ENCODE measurements at places on chromosomes 6 and 20.

DNA sequence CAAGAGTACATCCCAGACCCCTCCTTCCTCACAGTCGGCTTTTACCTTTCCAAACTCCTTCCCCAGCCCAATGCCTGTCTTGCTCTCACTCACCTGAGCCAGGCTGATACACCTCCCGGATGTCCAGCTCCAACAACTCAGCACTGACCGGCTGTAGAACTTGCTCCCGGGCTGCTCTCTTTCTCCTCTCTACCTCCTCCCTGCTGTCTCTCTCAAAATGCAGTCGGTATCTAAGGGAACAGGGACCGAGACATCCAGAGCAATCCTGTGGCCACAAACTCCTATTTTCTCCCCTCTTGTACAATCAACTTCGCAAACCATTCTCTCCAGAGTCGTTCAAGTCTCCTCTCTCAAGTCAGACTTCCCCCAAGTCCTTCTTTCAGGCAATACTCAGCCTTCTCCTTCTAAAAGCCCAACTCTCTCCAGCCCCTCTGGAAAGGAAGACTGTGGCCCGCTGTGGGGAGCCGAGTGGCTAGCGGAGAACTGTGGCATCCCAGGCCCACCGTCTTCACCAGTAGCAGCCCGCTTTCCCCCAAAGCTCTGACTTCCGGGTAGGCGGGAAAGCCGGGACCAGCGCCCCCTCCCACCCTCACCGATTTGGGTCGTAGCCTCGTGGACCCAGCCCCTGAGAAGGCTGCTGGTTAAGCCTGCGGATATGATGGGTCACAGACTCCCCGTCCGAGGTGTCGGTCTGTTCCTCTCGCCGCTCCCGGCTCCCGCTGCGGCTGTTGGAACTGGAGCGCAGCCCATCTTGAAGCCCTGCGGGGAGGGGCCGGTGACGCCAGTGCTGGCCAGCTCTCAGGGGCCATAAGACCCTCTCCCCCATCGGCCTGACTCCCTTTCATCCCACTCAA, 1.1 kb downstream of the GNL1 start:
- DNase-seq, result peak; percentile 69

- DNase-seq, result no peak
Measured at GRCh38 chr20:9582137-9582536, 67.7 kb downstream of the LAMP5 start.

DNA sequence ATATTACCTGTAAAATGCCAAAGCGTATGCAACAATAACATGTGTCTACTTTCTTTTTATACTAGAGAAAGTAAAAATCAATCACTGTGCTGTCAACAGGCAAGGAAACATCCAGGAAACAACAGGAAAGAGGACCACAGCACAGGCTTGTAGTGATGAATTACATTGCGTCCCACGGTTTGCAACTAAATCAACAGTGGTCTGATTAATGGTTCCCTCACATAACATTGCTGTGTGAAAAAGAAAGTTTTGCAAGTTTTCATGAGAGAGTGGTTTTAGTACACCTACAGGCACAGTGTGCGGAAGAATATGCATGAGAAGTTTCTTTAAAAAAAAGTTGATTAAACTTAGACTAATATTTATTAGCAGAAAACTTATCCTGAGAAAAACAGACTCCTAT, 329.5 kb upstream of the HSF2 start:
- no peak for DNase-seq

- DNase-seq, result peak; percentile 69
Measured at GRCh38 chr6:74574794-74575193, 631.1 kb downstream of the COL12A1 start.

GRCh38 chr20:1813101-1813529, 82.1 kb upstream of the SIRPA start:
- no peak for DNase-seq

- DNase-seq, result no peak
Measured at GRCh38 chr20:53346335-53346648, 247.3 kb downstream of the ZNF217 start.

- no peak for DNase-seq
Measured at GRCh38 chr20:50417023-50417329, 93.2 kb upstream of the PTPN1 start.

DNA sequence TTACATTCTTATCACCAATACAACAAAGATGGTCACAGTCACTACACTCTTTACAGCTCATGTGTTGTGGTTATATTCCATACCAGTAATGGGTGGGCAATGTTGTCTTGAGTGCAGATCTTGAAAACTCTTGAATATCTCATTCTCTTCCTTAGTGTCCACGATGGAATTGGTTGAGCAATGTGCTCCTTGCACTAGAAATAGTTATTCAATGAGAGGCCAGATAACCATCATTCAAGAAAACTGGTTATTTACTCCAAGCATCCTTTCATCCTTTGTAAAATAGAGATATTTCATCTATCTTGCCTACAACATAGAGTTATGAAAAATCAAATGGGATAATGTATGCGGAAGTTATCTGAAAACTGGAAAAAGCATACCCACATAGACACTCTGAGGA, 215.9 kb downstream of the ARHGAP18 start:
- DNase-seq, result no peak

DNA sequence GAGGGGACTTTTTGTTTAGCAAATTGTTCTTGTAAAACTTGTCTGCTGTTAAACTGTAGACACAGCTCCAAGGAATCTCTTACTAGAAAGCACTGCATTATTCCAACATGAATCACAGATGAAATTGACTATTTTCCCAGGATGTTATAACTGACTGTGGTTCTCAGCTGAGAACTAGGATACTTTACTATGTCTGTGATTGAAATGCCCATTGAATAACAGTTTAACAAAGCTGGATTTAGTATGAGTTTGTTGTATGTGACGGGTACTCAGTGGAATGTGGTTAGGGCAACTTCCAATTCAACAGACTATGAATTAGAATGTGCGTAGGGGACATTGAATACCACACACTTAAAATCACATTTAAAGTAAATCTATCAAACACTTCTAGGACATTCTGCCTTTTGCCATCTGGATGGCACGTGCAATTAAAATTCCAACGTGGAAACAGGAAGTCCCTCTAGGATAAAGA, 193.4 kb upstream of the PREP start:
- no peak for DNase-seq

GRCh38 chr6:88919032-88919431, 44.4 kb downstream of the RNGTT start:
- DNase-seq, result peak; percentile 49

DNA sequence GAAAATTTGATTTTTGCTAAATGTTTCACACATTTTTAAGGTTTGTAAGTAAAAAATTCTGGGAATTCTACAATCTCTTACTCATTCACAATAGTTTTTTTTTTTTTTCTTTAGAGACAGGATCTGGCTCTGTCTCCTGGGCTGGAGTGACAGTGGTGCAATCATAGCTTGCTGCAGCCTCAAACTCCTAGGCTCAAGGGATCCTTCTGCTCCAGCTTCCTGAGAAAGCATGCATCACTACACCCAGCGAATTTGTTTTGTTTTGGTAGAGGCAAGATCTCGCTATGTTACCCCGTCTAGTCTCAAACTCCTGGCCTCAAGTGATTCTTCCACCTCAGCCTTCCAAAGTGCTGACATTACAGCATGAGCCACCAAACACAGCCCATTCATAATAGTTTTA, 232.8 kb downstream of the GJA1 start:
- no peak for DNase-seq

DNA sequence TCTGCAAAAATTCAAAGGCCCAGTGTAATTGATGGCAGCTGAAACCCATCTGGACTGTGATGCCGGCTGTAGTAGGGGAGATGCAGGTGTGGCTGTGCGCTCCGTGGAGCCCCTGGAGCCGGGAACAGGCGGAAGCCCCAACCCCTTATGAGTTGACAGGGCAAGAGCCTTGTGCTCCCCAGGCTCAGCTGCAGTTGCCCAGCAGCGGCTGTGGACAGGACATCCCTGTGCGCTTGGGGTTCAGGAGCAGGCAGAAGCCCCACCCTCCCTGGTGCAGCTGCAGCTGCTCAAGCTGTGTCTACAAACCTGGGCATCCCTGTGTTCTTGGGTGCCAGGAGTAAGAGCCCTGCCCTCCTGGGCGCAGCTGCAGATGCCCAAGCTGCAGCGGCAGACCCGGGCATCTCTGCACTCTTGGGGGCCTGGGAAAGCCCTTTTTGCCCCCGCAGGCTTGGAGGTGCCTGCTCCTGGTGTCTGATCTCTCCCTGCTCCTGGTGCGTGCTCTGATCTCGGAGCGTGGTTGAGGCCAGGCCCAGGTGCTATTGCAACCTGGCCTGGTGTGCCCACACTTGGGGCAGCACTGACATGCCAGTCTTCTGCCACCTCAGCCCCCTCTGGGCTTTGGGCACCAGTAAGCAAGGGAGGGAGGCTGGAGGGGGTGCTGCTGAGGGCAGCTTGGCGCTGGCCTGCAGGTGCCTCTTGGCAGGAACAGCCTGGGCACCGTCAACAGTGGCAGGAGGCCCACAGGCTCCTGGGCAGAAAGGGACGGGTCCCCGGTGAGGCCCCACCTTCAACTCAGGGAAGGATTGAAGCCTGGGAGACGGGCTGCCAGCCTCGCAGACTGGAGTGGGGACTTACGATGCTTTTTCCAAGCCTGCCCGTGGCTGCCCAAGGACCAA, 30.3 kb downstream of the OR2J2 start:
- DNase-seq, result no peak

DNA sequence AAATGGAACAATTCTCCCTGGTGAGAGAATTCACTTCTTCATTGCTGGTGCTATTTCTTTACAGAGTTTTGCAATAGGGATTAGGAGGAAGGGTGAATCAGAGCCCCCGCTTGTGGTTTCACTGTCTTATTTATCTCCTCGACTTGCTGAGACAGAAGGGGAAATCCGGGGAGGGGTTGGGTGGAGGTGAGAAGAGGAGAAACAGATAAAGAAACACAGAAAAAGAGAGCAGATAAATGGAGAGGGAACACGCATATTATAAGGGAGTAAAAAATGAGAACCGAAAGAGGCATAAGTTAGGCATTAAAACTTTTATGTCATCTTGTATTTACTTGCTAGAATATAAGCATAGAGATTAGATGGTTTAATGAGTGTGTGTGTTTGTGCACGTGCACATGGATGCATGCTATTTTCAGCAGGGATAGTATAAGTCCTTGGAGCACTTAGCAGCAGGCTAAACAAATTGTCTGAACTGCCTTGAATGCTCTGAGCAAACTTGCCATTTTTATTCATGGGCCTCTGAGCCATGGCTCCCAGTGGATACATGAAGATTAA, 105.0 kb downstream of the OLIG3 start:
- no peak for DNase-seq

DNA sequence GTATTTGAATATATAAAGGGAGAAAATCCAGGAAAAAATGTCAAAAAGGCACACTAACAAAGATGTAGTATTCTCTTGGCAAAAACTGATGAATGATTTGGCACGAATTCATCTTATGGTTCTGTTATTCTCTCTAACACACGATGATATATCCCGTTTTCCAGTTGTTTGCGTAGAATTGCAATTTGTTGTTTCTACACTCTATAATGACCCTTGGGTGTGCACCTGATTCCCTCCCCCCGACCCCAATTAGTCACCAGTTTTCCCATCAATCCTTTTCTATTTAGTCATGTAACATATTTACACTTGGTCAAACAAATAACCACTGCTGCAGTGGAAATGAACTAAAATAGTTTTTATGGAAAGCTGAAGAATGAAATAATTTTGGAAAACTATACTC, 1.5 kb upstream of the ARID1B start:
- no peak for DNase-seq

DNA sequence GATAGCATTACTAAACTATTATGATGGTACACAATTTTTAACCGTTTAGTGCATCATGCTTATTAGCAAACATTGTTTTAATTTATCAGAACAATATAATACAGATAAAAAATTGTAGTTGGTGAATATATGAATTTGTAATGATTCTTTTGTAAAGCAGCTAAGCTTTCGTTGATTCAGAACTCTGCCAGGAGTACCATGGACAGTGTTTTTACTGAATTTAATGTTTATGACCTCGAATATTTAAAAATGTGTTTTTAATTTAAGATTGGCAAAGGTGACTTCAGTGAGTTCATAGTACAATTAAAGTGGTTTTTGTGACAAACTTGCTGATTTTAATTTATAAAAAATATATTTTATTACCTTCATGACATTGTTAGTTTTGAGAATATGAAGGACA, 10.0 kb downstream of the AFDN start:
- no peak for DNase-seq

- DNase-seq, result no peak
Measured at GRCh38 chr6:91704531-91704930, 1117.7 kb upstream of the MAP3K7 start.

GRCh38 chr6:150418827-150419594, 50.2 kb downstream of the IYD start:
- peak; percentile 91 for DNase-seq

DNA sequence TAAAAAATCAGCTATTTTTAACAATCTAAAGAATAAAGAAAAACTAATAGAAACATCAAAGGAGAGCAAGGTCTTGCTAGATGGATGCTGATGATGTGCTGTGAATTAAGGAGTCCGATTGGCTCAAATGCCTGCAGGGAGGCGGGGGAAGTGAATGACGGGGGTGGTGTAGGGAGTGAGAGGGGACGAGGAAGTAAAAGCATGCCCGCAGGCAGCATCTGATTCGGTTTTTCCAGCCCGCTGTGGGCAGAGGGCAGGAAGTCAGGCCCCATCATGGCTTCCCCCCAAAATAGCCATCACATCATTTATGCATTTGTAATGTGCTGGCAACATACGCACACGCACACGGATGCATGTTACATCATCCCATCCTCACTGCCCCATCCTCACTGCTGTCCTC, 10.3 kb downstream of the RSPO4 start:
- peak; percentile 70 for DNase-seq

DNA sequence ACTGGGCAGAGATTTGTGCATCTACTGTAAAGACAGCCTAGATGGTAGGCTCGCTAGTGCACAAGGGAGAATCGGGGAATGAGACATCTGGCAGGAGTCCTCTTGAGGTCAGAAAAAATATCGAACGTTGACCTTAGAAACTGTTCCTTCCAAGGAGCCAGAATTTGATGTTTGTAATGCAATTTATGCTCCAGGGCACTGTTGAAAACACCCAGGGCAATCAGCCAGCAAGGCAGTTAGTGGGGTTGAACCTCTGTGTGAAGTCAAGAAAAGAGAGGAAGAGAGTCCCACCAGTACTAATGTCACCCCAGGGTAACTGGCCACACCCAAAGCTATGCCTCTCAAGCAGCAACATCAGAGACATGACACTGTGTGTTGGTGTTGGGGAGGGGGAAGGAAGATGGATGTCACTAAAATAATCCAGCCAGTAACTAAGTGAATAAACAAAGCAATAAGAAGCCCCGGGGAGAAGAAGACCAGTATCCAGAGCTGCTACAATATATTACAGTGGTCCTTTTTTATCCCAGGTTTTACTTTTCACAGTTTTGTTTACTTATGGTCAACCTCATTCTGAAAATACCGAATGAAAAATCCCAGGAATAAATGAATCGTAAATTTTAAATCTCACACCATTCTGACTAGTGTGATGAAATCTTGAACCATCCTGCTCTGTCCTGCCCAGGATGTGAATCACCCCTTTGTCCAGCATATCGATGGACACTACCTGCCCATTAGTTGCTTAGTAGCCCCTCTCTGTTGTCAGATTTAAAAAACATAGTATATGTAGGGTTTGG, 32.9 kb upstream of the PDE10A start:
- DNase-seq, result no peak

- no peak for DNase-seq
Measured at GRCh38 chr20:36826554-36827244, 49.2 kb upstream of the TLDC2 start.

All from Karpas-422 (cell line).